Adipocyte (in vitro differentiated cells): ENCODE measurements at places on chromosomes 12 and 14.

GRCh38 chr12:12018454-12018853 lies 52.3 kb upstream of the BCL2L14 start:
- DNase-seq: peak; percentile 70

DNA sequence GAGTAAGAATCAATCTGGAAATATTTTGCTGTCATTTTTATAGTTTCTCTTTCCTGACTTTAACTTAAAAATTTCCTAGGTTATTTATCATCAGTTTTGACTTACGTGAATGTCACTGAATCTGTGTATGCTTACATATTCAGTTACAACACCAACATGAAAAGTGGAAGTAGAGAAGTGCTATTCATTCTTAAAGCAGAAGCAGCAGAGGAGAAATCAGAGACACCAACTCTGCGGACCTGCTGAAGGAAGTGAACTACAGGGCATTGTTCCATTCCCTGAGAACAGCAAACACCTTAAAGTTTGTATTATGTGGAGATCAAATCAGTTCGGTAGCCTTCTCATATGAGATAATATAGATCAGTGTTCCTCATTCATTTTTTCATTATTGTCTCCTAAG lies 34.1 kb downstream of the RAD51B start:
- no peak for DNase-seq

- DNase-seq: no peak
Observed at GRCh38 chr12:45572114-45572513, 157.4 kb upstream of the ARID2 start.

DNA sequence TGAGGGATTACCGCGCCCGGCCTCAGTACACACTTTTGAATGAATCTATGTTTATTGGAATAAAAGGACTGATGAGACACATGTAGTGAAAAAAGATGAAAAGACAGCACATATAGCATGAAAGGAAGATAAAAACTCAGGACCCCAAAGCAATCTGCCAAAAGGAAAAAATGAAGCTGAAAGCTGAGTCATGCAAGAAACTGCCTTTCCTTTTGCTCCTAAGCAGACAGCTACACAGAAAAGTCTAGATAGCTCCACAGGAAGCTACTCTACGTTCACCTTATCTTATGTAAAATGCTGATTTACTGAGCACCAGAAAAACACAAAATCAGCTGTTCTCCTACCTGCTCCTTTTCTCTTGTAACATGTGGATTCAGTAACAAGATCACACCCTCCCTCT lies 128.4 kb downstream of the NTF3 start:
- no peak for DNase-seq

- no peak for DNase-seq
Observed at GRCh38 chr12:131103669-131104462, 150.2 kb downstream of the ADGRD1 start.

GRCh38 chr12:113548467-113548866 lies 76.8 kb upstream of the LHX5 start:
- no peak for DNase-seq

- DNase-seq: no peak
Observed at GRCh38 chr14:25032092-25032784, 17.7 kb downstream of the STXBP6 start.

DNA sequence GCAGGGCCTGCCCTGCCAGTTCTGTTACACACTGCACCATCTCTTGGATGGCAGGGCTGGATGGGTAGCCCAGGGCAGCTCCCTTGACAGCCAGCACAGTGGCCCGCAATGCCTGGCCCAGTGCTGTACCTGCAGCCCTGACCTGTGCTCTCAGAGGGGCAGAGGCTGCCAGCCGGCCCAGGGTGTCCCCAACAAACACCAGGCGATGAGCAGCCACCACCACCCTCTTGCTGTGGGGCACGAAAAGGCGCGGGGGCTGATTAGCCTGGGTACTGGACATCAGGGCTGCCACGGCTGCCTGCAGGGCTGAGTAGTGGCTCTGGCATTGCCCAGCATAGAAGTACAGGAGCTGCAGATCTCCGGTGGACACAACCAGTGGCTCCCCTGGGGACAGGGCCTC lies 4.6 kb upstream of the SLC22A17 start:
- no peak for DNase-seq

DNA sequence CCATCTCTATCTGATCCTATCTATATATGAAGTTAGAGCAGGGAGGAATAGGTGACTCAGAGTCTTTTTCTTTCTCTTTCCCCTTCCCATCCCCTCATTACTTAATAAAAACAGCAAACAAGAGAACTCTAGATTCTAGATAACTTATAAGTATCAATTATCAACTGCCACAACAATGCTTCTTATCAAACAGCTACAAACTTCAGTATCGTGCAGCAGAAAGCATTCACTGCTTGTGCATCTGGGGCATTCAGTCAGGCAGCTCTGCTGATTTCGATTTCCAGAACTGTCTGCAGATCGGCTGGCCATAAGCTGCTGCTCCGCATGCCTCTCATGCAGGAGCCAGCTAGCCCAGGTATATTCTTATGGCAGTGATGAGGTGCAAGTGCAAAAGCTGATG lies 19.4 kb downstream of the A2ML1 start:
- no peak for DNase-seq

GRCh38 chr12:93163260-93164036 lies 214.3 kb upstream of the NUDT4 start:
- peak; percentile 60 for DNase-seq

DNA sequence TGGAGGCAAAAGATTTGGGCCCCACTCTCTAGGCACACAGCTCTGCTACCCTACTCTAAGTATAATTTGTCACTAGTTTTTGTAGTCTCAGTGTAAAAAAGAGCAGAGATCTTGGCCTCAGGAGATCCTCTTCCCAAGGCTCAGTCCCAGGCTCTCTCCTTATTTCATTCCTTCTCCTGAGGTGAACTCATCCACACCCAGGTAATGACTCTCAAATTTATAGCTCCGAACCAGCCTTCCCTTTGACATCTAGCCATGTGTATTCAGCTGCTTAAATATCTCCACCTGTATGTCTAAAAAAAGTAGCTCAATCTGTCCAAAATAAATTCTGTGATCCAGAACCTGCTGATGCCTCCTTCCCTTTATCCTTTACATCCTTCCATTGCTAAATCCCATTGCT lies 173.5 kb upstream of the HIF1A start:
- no peak for DNase-seq

DNA sequence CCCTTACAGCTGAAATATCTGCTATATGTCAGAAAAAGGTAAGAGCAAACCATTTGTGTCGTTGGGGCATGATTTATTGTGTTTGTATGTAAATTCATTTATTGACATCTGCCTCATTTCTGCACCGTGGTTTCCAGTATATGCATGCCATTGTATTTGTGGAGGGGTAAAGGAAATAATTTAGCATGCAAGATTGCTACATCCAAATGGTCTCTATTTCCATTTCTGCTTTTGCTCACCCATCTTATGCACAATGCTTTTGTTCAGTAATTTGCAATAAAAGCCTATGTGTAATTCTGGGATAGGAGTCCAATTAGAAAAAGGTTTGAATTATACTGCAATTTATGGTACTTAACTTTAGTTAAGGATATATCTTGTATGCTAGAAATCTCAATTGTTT lies 101.8 kb downstream of the UNC79 start:
- DNase-seq: no peak

DNA sequence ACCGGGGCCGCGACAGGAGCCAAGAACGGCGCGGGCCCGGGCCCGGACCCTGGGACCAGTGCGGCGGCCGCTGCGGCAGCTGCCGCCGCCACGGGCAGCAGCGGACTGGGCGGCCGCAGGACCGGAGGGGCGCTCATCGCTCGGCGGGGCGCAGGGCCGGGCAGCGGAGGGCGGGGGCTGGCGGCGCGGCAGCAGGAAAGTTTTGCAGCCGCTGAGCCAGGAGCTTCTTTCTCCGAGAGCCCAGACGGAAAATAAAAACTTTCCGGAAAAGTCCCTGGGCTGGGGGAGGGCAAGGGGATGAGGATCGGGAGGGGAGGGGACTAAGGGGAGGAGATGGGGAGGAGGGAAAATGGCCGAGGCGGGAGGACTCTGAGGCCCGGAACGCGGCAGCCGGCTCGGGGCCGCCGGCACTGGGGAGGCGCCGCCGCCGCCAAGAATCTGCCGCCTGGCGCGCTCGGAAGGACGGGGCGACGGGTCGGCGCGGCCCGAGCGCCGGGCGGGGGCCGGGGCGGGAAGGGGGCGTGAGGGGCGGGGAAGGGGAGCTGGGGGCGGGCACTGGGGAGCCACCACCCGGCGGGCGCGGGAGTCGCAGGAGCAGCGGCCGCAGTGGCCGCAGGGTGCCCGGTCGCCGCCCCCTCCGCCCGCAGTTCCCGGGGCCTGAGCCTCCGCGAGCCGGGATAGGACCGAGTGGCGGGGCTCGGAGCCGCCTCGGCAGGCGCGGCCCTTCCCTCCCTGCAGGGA lies at the start of gene PRKD1:
Gene PRKD1, minus strand, starts transcription at position 472 of the 741 bp plus-strand sequence.
- peak; percentile 85 for DNase-seq

DNA sequence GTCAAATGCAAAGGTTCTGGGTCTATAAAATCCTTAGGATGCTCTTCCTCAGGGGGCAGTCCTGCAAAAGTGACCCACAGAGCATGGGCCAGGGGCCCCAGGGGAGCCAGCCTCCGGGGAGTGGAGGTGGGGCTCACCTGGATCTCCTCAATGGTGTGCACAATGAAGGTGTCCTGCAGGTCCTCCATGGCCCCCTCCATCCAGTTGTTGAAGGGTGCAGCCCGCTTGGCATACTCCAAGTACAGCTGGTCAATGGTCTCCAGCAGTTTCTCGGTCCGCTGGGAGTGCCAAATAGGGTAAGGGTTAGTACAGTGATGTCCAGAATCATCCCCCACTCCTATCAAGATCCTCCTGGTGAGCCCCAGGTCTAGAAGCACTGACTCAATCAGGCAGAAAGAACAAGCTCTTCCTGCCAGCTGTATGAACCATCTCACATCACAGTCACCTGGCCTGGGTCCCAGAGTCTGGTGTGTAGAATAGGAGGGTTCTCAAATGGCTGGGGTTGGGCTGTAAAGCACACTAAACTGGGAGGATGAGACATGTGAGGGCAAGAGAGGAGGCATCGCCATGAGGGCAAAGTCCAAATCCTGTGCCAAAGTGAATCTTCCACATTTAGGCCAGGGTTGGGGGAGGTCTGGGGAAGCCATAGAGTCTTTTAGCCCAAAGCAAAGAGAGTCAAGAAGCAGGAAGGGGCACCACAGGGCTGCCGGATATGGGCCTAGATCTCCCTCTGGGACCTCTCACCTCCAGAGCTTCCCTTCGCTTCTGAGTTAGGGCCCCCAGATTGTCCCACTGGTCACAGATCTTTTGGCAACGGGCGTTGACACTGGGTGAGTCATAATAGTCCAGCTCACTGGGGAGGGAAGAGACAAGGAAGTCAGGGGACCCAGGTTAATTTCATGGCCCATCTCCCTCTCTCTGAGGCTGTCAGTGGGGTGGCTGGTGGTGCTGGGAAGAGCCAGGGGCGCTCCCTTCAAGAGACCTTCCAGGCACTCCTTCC lies 91.5 kb upstream of the ZFP36L1 start:
- DNase-seq: peak; percentile 64

DNA sequence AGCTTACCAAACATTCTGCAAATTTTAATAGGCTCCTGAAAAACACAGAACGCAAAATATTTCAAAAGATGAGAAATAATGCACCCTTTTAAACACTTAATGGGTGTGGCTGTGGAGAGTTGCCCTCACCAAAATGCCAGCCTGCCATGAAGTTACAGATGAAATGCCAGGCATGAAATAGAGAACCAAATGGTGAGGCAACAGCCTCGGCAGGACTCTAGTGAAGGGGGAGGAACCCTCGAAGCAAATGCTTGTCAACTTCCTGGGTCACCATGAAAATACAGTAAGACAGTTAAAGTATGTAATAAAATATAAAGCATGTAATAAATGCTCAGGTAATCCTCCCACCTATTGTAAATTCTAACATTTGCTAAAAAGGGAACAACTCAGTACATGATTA lies 24.1 kb downstream of the DUSP16 start:
- no peak for DNase-seq

DNA sequence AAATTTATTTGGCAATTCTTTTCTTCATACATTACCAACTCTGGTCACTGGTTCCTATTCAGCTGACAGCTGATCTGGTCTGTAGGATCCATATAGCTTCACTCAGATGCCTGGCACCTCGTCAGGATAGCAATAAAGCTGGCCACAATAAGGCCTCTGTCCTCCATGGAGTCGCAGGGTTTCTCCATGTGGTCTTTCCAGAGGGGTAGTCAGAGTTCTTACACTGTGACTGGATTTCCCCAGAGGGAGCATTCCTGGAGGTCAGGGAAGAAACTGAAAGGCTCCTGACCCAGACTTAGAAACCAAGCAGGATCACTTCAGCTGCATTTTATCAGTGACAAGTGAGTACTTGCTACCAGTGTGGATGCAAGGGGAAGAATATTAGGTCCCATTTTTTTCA lies 34.9 kb upstream of the SIX1 start:
- DNase-seq: no peak
